ENCODE measurements at places on chromosomes 16 and 17.

GRCh38 chr16:55035956-55036355 is 105.3 kb downstream of the IRX5 start:
- no peak for DNase-seq

DNA sequence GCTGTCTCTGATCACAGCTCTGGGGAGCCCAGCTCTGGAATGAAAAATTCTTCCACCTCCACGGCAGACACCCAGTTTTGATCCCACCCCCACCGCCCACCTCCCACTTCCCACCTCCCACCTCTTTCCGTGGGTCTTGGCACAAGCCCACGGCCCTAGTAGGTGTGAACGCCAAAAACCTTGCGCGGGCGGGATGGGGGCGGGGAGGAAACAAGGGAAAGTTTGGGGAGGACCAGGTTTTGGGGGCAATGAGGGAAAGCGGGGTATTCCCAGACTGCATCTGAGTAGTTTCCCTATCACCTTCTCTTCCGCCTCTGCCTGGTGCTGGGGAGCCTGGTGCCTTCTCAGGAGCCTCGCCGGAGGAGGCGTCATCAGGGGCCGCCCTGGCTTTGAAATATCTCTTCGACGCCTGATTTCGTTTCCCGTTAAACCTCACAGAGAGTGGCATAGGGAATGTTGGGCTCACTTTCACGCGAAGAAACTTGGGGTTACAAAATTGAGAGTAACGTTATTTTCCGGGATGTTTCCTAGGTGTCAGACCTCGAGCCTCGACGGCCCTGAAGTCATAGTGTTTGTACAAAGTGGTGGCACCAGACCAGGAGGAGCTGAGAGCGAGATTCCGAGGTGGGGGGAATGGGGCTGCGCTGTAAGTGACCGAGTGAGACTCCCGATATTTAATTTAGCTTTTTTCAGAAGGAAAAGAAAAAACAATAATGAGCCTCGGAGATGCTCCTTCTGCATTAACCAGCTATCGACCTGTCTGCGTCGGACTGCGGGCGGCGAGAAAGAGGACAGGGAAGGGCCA is 1.6 kb upstream of the IRX3 start:
- no peak for DNase-seq

GRCh38 chr17:69179227-69179952 is 37.7 kb upstream of the ABCA6 start:
- no peak for DNase-seq

GRCh38 chr16:3835089-3835602 is 45.4 kb downstream of the CREBBP start:
- no peak for DNase-seq

- DNase-seq: no peak
Measured at GRCh38 chr17:81091154-81091553, 56.2 kb downstream of the BAIAP2 start.

- DNase-seq: no peak
Measured at GRCh38 chr16:89696670-89697128, 4.8 kb downstream of the SPATA2L start.

- no peak for DNase-seq
Measured at GRCh38 chr16:13902677-13903076, 17.3 kb upstream of the ERCC4 start.

Measured in NCI-H524 (cell line).